NCI-H1694 treated with DMSO at 0.1 percent for 48 hours (cell line): ENCODE measurements at places on chromosomes 3 and 15.

DNA sequence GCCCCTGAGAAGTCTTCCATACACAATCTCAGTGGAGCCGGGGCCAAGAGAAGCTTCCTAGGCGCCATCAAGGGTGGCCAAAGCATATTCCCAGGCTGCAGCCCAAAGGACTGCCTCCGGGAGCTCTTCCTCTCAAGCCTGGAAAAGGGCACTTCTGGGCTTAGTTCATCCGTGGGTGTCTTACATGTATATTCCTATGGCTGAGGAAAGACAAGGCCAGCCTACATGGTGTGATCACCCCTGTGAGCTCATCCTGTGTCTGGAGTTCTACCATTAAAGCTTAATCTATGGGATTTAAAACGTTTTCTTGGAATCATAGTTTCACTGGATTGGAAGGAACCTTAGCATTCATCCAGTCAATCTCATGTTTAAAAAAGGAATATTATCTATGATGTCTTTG lies 21.9 kb upstream of the TIMP4 start:
- DNase-seq = no peak

DNA sequence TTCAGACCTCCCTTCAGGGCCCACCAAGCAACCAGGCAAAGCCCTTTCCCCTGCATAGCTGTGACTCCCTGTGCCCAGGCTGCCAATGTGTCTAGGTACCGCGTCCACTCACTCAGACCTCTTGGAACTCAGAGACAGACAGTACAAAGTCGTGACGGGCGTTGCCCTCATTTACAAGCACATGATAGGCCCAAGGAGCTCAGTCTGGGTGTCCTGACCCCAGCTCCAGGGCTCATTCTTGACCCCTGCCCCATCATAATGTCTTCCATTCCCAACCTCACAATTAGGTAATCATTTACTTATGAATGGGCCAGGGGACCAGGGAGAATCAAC lies 56.0 kb downstream of the KLF13 start:
- no peak for DNase-seq

GRCh38 chr15:39391230-39391629 lies 189.6 kb upstream of the THBS1 start:
- DNase-seq = no peak

DNA sequence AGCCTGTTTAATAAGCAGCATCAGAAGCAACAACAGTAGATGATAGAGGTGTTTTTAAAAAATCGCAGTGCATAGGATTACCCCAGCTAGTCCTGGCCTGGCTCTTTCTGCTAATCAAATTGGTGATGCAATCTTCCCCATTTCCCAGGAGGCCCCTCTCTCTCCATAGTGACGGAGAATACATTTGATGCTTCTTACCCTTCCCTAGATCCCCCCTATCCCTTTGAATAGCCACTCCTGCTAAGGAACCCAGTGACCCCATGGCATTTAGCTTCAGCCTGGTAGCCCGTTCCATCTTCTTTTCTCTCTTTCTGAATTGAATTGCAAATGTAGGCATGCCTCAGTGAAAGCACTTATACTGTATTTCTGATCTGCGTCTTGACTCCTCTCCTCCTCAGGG lies 223.6 kb upstream of the GAP43 start:
- no peak for DNase-seq

GRCh38 chr15:55894399-55894965 lies 98.9 kb downstream of the NEDD4 start:
- no peak for DNase-seq

DNA sequence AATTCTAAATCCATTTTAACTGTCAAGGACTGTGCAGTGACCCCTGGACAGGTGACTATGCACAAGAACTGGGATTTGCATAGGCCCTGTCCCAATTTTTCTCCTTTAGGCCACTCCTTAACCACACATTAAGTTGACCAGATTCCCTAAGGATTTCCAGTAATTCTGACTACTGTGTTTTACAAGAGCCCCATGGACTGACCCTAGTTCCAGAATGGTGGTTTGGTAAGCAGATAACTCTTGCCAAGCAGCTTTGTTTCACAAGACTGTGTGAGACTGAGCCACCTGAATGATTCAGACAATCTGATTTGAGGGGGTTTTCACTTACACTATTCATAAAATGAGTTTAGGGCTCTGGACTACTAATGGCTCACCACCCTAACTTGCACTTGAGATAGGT lies 535.8 kb downstream of the ZBBX start:
- DNase-seq = no peak

DNA sequence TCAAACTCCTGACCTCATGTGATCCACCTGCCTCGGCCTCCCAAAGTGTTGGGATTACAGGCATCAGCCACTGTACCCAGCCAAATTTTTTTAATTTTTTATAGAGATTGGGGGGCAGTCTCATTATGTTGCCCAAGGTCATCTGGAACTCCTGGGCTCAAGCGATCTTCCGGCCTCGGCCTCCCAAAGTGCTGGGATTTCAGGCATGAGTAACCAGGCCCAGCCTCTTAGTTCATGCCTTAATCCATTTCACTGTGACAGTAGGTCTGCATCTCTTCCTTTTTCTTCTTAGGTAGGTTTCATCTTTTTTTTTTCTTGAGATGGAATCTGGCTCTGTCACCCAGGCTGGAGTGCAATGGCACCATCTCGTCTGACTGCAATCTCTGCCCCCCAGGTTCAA lies 37.3 kb upstream of the PPP4R2 start:
- DNase-seq = no peak

DNA sequence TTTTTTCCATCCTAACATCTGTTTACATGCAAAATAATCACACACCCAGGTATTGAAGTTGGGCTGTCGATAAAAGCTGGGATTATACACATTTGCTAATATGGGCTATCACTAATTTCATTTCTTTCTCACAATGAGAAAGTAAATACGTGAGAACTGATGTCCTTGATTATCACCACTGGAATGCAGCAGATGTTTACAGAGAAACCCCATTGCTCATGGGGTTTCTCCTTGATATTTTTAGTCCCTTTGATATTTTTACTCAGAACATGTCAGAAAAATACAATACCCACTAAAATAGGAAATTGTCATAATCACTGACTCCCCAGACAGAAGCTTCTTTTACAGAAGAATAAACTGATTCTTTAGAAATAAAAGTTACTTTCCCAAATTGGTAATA lies 535.1 kb upstream of the CCDC54 start:
- no peak for DNase-seq

GRCh38 chr3:156760333-156760732 lies 65.8 kb upstream of the LEKR1 start:
- no peak for DNase-seq
